Transverse colon (tissue), 4 donors: ENCODE measurements at places on chromosomes 1 and 21.
A peak's percentile ranks its signal among the peaks of the same experiment; 100 is the strongest.

- no peak for DNase-seq
Measured at GRCh38 chr1:221663321-221663720, 78.6 kb downstream of the DUSP10 start.

DNA sequence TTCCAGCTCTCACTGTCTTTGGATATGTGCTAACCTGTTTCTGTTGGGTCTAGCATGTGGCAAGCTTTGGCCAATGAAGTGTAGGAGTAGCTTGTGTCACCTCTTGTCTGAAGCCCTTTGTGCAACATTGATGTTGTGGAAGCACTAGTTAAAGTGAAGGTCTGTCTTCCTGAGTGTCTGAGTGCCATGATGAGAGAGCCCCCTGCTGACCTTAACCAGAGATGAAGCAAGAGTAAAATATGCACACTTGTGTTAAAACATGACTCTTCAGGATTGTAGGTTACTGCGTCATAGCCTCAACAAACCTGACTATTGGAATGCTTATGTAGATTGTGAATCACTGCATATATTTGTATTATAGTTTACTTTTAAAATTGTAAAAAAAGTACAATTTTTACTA lies 103.7 kb downstream of the NCAM2 start:
- DNase-seq = no peak

DNA sequence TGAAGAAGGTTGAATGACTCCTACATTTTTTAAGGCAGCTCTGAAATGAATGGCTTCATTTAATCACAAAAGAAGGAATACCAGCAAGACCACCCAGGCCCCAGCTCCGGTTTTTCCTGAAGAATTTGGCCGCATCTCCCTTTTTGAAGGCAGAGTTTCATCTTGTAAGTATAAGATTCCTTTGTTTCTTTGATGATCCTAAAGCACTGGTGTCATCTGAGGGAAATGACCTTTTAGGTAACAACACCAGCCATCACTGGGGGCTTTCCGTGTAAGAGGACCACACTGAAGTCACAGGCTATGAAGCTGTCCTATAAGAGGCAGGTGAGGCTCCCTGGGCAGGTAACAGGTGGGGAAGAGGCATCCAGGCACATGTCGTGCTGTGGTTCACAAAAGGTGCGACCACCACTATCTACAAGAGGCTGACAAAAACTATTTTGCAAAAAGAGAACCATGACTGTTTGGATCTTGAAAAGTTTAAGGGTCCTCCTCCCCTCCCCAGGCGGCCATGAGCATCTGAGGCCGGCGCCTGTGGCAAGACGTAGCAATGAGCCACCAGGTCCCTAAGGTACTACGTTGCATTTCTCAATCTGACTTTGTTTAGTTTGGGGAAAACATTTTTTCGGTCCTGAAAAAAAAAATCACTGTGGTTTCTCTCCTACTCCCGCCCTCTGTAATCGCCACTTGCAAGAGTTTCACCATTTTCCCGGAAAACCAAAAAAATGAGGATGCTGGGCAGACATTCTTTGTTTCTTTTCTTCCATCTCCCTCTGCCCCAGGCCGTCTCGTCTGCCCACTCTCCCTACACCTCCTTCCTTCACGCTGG lies 46.3 kb upstream of the IRF2BP2 start:
- no peak for DNase-seq

- peak; percentile 76 for DNase-seq
Measured at GRCh38 chr1:27563591-27564471, 40.1 kb downstream of the AHDC1 start.

DNA sequence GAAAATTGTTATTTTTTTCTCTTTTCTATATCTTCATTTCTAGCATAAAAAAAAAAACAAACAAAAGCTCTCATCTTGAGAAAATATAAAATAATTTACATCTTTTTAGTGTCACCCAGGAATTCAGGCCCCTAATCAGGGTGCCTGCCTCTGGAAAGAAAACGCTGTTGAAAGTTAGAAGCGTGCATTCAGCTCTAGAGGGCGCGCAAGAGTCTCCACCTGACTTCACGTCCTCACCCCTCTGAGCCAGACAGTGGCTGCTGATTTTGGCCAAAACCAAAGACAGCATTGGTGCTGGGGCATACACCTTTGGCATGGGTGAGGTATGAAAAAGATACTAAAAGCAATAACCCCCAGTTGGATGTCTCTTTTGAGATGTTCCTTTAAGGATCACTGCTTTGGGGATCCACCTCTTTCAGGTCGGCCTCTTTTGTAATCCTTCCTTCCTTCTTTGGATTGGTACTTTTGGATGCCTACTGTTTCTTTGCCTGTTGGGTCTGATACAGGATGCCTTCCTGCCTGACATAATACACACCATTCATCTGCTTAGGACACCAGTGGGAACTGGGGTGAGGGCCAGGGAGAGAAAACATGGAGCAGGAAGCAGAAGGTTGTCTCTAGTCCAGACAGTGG lies 77.6 kb upstream of the CHRM3 start:
- peak; percentile 56 for DNase-seq

DNA sequence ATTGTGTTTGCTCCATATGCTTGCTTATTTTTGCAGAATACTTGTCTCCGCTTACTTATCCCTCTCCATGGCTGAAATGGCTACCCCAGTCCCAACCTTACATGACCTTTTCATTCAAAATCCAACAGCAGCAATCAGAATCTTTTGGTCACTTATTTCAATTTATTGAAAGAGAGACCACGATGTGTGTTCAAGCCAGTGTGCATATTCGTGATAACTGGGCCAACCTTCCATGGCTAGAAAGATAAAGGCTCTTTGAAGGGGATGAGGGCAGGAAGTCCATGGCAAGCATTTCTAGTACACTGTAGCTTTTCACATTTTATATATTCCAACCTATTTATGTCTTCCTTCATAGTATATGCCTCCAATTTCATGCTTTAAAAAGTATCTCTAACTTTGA lies 23.1 kb downstream of the HSD11B1 start:
- DNase-seq = no peak

- DNase-seq = no peak
Measured at GRCh38 chr1:33925586-33925985, 61.7 kb downstream of the HMGB4 start.
